ENCODE measurements at places on chromosomes 1 and 21.
A peak's percentile ranks its signal among the peaks of the same experiment; 100 is the strongest.

GRCh38 chr1:202283379-202283844, 58.3 kb downstream of the UBE2T start:
- DNase-seq = peak; percentile 78

DNA sequence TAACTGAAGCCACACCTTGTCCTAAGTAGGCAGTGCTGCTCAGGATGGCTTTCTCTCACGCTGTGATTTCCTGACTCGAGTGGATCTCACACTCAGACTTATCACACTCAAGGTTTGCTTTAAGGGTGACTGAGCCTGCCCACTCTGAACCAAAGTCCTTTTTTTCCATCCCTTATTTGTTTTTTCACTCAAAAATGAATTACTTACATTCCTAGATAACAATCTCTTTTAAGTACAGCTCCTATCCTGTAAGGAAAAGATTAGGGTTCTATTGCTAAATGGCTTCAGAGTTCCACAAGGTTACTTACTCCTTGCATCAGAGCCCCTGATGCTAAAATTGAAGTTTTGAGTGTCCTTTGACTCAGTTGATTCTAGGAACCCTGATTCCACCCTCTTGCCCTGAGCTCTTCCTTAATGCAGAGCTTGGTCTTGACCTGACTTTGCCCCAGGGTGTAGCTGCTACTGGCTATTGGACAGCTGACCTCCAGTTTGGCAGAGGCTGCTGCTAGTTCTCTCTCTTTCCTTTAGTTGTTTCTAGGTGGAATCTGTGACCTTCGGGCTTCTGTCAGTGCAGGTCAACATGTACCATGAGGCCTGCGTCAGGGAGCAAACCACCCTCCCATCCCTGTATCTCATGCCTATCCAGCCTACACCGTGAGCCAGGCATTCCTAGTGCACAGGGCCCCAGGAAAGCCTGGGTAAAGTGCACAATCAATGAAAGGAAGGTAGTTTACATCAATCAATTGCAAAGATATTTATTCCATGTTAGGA, 80.1 kb upstream of the CD55 start:
- DNase-seq = no peak

GRCh38 chr1:160081261-160081936, at the start of gene KCNJ9:
TSS of gene KCNJ9 (plus strand) at chr1:160081538. CDS start at chr1:160084031, 2,493 bp downstream.
- DNase-seq = peak; percentile 12

GRCh38 chr1:201916649-201917249, 28.1 kb downstream of the SHISA4 start:
- peak; percentile 50 for DNase-seq

- no peak for DNase-seq
Measured at GRCh38 chr21:42317341-42317741, 2.1 kb upstream of the TFF3 start.

- DNase-seq = peak; percentile 59
Measured at GRCh38 chr1:114669562-114670082, at the start of gene DENND2C. TSS of gene DENND2C (minus strand) at chr1:114670049. CDS start at chr1:114625984, 44,065 bp downstream.

- DNase-seq = no peak
Measured at GRCh38 chr1:80083892-80084291, 1077.4 kb upstream of the ADGRL4 start.

GRCh38 chr1:34113887-34114286, 51.1 kb downstream of the CSMD2 start:
- DNase-seq = peak; percentile 2

- no peak for DNase-seq
Measured at GRCh38 chr1:14626869-14627607, 28.6 kb downstream of the KAZN start.

DNA sequence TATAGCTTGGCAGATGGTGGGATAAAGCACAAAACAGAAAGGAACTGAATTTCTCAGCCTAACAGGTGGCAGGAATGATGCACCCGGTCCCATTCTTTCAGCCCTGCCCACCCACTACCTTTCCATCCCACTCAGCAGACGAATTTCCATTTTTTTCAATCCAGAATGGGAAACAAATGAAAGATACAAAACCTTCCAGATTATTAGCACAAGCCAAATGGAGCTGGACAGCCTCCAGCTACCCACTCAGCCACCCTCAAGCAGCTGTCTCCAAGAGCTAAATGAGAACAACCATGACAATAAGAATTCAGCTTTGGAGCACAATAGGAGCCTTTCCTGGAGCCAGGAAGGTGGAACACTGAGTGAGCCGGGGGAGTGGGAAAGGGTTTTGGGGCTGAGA, 96.3 kb upstream of the ST6GALNAC5 start:
- DNase-seq = peak; percentile 92

- no peak for DNase-seq
Measured at GRCh38 chr1:212461916-212462660, 29.4 kb downstream of the NENF start.

GRCh38 chr1:236181059-236181458, 38.7 kb downstream of the GPR137B start:
- DNase-seq = no peak

- no peak for DNase-seq
Measured at GRCh38 chr1:213966122-213966521, 21.7 kb upstream of the PROX1 start.

GRCh38 chr1:83929184-83929583, 69.7 kb downstream of the TTLL7 start:
- no peak for DNase-seq

- DNase-seq = no peak
Measured at GRCh38 chr1:89688607-89689006, 55.7 kb downstream of the LRRC8C start.

- no peak for DNase-seq
Measured at GRCh38 chr1:172154551-172154950, 265.9 kb upstream of the C1orf105 start.

DNA sequence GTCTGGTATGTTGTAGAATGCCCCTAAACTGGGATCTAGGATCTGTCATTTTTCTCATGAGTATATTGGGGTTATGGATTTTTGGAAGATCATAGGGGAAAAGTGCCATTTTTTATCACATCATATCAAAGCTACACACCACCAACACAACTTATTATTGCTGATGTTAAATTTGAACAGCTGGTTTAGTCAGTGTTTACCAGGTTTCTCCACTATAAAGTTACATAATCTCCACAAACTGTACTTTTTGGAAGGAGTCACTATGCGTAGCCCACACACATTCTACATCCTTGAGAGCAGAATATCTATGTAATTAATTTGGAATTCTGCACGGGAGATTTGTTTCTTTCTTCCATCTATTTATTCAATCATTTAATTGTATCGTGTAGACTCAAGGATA, 35.2 kb downstream of the RC3H1 start:
- DNase-seq = no peak

- DNase-seq = no peak
Measured at GRCh38 chr1:154969246-154969645, 1.3 kb downstream of the SHC1 start.

GRCh38 chr1:17356387-17357026, 15.5 kb upstream of the PADI6 start:
- no peak for DNase-seq

DNA sequence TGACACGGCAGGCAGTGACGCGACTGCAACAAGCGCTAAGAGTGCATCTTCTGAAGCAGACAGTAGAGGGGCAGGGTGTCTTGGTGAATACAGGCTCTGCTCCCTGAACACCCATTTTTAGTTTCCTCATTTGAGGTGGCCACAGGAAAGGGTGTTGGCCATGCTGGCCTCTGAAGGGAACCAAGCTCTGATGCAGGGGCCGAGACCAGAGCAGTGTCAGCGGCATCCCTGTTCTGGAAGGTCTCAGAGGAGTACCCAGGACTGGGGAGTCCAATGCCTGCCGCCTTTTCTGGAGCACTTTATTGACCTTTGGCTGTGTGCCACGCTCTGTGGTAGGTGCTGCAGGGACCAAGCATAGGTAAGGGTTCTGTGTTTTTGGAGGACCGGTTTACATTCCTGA, 100.4 kb downstream of the KCNJ6 start:
- no peak for DNase-seq

GRCh38 chr1:17630048-17630830, 90.7 kb downstream of the ARHGEF10L start:
- DNase-seq = no peak

DNA sequence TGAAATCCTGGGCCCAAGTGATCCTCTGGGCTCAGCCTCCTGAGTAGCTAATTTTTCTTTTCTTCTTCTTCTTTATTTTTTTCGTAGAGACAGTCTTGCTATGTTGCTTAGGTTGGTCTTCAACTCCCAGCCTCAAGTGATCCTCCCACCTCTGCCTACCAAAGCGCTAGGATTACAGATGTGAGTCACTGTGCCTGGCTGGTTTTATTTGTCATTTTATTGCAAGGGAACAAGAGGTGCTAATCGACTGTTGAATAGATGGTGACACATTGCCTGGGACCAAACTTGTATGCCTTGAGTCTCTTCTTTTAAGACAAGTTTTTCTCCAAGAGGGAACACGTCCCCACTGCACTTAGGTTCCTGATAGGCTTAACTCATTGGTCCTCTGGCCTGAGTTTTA, 20.0 kb upstream of the KLHDC8A start:
- no peak for DNase-seq

GRCh38 chr1:165894591-165894990, 67.2 kb downstream of the UCK2 start:
- DNase-seq = no peak
